ENCODE measurements at places on chromosomes 16 and 17.

- peak; percentile 34 for DNase-seq
Observed at GRCh38 chr16:24396350-24397271, 140.5 kb downstream of the CACNG3 start.

GRCh38 chr17:29683481-29683880 lies 60.8 kb upstream of the CORO6 start:
- no peak for DNase-seq

DNA sequence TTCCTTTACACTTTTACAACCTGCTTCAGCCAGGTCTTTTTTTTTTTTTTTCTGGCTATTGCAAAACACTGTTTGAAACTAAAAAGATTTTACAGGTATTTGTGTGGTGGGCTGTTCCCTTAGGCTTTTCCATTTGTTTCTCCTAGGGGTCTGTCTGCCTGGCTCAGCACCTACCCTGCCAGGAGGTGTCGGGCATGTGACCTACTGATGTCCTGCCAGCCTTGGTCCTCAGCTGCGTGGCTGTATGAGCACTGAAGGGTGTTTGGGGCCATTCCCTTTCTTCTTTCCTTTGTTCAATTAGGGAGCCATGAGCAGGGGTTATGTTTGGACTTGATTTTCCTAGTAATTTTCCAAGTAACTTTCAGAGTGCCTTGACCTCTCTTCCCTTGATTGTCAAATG lies 269.2 kb upstream of the SALL1 start:
- DNase-seq, result no peak

DNA sequence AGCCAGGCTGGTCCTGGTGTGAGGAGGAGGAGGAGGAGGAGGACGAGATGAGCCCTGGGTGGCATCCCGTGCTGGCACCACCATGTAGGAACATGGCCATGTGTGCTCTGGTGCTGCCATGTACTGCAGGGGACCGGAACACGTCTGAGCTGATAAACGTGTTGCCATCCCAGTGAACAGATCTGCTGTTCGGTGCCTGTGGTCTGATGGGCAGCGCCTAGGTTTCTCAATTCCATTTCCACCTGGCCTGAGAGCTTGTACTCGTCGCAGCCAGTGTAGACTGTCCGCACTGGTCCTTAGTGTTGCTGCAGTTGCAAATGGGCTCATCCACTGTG lies 28.4 kb upstream of the FOXK2 start:
- no peak for DNase-seq

DNA sequence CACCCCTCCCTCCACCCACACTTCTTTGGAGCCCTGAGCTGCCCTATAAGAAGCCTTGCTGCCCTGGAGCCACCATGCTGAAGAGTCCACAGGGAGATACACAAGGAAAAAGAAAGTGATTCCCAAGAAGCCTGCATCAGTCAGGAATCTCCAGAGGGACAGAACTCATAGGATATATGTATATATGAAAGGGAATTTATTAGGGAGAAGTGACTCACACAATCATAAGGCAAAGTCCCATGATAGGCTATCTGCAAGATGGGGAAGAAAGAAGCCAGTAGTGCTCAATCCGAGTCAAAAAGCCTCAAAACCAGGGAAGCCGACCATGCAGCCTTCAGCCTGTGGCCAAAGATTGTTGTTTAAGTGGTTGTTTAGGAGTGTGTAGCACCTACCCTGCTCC lies 87.9 kb downstream of the TMEM114 start:
- DNase-seq, result no peak

DNA sequence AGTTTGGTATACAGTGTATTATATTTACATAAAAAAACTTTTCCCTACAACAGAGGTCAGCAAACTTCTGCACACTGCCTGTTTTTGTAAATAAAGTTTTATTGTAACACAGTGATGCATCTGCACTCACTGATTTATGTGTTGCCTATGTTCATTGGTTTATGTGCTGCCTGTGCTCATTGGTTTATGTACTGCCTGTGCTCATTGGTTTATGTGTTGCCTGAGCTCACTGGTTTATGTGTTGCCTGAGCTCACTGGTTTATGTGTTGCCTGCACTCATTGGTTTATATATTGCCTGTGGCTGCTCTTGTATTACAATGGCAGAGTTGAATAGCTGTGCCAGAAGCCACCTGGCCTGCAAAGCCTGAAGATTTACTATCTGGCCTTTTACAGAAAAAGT lies 81.6 kb downstream of the MYH11 start:
- peak; percentile 84 for DNase-seq

DNA sequence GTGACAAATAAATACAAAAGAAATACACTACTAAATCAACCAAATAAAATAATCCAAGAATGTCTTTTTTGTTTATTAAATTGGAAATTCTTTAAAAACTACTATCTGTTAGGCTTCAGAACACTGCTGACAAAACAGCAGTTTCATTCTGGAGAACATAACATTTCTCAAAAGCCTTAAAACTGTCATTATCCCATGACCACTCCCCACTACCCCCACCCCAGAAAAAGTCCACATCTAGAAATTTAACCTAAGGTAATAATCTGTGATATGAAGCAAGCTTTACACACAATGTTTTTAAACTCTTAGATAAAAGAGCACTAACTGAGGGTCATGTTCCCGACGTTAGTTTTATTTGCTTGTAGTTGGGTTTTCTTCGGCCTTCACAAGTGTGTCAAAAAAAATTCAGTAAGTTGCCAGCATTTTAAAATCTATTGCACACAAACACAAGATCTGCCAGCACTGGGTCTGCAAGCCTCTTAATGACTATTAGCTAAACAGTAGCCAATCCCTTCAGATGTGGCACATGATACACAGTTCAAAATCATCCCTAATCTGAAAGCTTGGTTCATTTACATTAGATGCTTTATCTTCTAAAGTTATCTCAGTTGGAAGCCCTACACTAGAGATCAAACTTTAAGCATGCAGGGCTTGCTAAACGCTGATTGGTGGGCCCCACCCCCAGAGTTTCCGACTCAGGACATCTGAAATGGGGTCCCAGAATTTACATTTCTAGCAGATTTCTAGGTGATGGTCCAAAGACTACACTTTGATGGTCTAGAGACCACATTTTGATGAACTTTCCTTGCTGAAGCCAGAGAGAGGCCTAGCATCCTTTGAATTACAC lies 75.2 kb downstream of the KANSL1 start:
- no peak for DNase-seq

- no peak for DNase-seq
Observed at GRCh38 chr17:58110012-58110411, 26.8 kb downstream of the DYNLL2 start.

DNA sequence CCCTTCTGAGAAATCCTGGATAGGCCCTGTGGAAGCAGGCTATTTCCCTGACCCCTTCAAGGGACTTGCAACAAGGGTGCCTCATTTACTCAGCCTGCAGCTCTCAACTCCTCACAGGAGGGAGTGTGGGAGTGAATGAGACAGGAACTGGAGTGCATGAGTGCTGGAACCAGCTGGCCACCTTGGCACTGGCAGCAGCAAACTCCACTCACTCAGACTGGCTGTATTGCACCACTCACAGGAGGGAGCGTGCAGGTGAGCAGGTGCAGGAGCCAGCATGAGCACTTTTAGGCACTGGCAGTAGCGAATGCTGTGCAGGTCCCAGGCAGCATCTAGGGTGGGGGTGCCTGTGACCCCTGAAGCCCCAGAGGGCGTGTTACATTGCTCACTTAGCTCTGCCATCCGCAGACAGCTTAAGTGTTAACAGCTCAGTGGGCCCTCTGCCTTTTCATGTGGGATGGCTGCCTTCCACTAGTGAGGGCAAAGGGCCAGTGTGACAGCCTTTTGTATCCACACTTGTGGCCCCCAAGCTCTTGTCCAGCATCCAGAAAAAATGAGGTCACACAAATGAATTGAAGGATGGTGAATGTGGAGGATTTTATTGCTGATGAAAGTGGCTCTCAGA lies 11.0 kb upstream of the ZNHIT3 start:
- no peak for DNase-seq

GRCh38 chr16:90035902-90036301 lies 16.6 kb upstream of the DBNDD1 start:
- no peak for DNase-seq

DNA sequence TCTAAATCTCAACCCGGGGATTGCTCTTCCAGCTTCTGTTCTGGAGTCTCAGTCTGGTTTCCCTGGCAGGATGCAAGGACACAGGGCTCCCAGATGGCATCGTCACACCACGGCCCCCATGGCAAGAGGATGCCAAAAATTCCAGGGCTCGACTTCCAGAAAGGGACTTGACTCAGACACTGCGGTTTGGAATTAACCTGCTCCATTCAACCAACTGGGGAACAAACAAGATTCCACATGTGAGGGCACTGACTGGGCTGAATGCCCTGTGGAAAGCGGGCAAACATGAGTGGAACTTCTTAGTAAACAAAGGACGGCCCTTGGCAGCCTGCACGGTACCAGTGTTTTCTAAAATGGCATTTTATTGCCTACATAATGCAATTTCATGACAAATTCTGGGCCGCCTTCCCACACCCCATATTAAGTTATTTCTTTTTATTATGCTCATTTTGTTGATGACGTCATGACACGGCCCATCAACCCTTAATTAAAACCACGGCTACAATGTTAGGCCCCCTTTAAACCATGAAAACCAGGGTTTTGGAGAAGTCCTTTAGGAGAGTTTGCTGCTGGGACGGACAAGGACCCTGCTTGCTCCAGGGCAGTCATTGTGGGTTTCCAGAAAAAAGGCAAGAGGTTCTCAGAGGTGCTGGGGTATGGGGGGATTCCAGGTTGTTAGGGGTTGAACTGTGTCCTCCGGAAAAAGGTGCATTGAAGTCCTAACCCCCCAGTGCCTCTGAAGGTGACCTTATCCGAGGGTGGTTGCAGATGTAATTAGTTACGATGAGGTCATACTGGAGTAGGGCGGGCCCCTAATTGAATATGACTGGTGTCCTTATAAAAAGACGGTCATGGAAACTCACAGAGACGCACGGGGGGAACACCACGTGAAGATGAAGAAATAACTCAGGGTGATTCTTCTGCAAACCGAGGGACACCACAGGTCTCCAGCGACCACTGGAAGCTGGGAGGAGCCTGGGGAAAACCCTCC lies 205.6 kb downstream of the FOXL1 start:
- DNase-seq, result no peak

GRCh38 chr16:53922067-53922806 lies 218.3 kb downstream of the FTO start:
- DNase-seq, result no peak

DNA sequence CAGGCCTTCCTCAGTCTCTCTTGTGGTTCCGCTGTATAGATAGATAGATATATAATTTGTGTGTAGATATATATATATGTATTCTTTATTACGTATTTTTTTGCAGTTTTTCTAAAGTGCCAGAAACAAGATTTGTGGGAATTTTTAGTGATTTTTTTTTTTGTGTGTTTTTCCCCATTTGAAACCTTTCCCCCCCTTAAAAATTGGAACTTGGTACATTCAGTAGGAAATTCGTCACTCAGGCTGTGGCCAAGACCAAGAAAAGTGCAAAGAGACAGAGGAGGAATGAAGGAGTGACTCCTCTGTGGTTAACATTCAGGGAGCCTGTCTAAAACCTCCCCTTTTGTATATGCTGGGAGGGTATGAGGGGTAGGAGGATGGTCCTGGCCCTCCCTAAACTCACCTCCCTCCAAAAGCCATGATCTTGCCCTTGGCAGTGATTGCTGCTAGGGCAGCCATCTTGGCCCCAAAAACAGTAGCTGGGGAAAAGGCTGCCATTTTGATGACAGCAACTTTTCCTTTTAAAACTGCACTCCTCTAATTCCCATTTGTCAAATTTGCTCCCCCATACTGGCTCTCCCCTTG lies 15.2 kb downstream of the CHRNB1 start:
- no peak for DNase-seq

DNA sequence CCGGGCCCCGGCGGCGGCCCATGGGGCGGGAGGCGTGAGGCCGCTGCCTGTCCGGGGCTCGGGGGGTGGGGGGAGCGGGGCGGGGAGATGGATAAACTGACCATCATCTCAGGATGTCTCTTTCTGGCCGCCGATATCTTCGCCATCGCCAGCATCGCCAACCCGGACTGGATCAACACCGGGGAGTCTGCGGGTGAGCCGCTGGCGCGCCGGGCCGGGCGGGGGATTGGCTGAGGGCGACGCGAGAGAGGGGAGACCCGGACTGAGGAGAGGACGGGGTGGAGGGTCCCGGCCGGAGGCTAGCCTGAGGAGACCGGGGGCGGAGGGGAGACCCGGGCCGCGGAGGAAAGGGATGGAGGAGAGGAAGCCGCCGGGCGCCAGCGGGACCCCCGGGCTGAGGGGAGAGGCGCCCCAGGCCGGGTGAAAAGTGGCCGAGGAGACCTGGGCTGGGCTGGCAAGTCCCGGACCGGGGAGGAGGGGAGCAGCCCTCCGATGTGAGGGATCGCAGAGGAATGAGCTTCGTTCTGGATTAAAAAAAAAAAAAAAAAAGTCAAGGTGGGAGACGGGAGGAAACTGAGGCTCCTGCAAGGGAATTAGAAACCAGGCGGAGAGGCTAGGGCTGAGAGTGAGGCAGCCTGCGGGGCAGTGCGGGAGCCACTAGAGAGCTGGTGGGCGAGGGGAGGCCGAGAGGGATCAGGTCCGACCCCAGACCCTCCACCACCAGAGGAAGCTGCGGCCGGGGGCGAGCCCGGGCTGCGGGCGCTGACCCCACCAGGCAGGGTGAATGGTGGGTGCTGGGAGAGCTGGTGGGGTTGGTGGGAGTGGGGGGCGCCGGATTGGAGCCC lies 526 bp downstream of the MOSMO start:
- peak; percentile 16 for DNase-seq

DNA sequence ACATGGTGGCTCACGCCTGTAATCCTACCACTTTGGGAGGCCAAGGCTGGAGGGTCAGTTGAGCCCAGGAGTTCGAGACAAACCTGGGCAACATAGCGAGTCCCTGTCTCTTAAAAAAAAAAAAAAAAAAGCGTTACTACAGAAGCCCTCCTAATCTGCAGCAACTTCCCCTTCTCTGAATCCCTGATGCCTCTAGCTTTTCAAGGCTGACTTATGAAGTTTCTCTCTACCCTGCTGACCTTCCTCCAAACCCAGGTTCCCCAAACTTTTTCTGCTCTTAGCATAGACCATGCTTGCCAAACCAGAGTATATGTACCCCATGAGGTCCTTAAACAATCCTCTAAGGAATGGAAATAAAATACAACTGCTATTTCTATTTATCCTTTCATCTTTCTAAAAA lies 16.4 kb downstream of the LYRM1 start:
- no peak for DNase-seq

GRCh38 chr16:49632086-49632794 lies 223.7 kb downstream of the ZNF423 start:
- no peak for DNase-seq

DNA sequence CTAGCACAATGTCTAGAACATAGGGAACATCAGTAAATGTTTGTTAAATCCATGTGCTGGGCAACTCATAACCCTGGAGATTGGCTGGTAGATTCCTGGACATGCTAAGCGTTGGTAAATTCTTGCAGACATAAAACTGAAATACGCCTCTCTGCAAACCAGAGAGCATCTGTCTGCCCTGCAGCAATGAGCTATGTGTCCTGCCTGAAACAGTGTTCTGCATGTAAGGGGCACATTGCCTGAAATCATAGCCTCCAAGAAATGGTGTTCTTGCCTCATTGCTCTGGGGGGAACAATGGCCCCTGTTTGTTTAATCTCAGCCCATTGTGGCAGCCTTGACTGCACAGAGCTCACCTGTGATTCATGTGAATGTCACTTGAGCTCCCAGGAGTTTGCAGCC lies 113.5 kb upstream of the CCL2 start:
- DNase-seq, result no peak

- no peak for DNase-seq
Observed at GRCh38 chr17:80898716-80899115, 92.9 kb upstream of the CHMP6 start.

GRCh38 chr16:83762141-83762991 lies 45.4 kb upstream of the HSBP1 start:
- no peak for DNase-seq

Measured in NAMALWA (cell line).